ENCODE measurements at places on chromosomes 11 and 22.

DNA sequence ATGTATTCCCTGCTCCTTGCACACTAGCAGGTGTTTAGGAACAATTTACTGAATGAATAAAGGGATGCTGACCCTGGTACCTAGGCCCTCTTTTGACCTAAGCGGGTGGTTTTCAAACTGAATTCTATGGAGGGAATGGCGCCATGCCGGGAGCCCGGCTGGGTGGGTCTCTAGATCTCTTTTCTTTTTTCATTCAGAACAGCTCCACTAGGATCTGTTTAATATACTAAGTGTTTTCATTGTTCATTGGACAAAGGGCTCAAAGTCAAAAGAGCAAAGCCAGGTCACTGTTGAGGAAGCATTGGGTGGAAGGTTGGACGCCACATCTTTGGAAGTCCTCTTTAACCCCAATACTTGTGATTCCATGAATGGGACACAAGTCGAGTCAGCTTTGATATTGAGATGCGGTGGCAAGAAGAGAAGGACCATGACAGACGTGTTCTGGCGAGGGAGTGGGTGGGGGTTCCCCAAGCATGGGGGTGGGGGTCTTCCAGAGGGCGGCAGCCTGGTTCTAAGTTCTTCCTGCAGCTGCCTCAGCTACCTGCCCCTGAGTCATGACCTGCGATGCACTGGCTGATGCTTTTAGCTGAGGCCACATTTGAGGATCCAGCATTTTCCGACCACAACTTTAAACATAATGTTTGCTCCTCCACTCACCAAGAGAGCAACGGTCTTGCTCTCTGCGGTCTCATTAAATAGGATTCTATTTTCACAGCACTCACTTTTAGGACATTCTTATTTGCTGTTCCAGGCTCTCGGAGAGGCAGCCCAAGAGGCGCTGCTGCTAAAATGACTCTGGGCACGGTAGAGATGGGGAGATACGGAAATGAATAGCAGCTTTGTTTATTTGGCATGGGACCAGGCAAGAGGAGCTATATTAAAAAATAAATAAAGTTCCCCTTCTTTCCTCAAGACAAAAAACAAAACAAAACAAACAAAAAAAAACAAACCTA is 100.6 kb downstream of the FBXO7 start:
- DNase-seq = peak; percentile 48

- DNase-seq = peak; percentile 41
These were observed 988 bp downstream of the RPS3 start for GRCh38 chr11:75400146-75400865.

DNA sequence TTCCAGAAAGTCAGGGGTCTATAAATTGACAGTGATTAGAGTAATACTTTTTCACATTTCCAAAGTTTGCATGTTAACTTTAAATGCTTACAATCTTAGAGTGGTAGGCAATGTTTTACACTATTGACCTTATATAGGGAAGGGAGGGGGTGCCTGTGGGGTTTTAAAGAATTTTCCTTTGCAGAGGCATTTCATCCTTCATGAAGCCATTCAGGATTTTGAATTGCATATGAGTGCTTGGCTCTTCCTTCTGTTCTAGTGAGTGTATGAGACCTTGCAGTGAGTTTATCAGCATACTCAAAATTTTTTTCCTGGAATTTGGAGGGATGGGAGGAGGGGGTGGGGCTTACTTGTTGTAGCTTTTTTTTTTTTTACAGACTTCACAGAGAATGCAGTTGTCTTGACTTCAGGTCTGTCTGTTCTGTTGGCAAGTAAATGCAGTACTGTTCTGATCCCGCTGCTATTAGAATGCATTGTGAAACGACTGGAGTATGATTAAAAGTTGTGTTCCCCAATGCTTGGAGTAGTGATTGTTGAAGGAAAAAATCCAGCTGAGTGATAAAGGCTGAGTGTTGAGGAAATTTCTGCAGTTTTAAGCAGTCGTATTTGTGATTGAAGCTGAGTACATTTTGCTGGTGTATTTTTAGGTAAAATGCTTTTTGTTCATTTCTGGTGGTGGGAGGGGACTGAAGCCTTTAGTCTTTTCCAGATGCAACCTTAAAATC is 5.3 kb downstream of the MALAT1 start:
- peak; percentile 78 for DNase-seq

DNA sequence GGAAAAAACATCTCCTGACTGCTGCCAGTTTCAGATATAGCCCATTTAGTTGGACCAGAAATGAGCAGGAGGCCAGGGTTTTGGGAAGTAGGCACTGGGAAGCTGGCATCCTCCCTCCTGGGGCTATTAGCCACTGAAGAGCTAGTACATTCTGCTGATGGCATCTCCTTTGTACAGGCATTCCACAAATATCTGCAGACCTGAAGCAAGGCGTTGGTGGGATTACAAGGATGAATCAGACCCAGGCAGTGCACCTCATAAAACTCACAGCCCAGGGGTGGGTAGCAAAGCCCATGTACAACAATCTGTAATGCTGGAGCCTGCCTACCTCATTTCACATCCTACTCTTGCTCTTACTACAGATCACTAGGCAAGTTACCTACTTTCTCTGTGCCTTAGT is 27.5 kb upstream of the POU2AF1 start:
- DNase-seq = no peak

DNA sequence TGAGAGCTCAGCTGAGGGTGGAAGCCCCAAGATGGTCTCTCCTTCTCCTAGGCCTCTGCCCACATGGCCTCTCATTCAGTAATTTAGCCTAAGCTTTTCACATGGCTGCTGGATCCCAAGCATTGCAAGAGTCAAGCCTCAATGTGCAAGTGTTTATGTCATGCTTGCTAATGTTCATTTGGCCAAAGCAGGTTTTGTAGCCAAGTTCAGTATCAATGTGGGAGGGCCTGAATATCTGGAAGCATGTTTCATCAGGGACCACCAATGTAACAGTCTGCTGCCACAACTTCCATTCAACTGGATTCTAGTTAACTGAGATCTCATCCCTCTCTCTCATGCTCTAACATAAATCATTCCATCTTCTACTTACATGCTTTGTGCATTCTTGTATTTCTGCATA is 8.5 kb upstream of the SYTL2 start:
- no peak for DNase-seq

GRCh38 chr11:62832336-62833234 is at the start of gene TEX54:
Gene TEX54, minus strand, starts transcription at chr11:62832841.
- DNase-seq = no peak

- DNase-seq = peak; percentile 70
These were observed at the start of gene APOL6 for GRCh38 chr22:35648066-35649025. Gene APOL6, plus strand, starts transcription at chr22:35648446. Its CDS starts 7,980 bp downstream, at chr22:35656426.

GRCh38 chr11:114705280-114706024 is 27.1 kb downstream of the NXPE2 start:
- no peak for DNase-seq

DNA sequence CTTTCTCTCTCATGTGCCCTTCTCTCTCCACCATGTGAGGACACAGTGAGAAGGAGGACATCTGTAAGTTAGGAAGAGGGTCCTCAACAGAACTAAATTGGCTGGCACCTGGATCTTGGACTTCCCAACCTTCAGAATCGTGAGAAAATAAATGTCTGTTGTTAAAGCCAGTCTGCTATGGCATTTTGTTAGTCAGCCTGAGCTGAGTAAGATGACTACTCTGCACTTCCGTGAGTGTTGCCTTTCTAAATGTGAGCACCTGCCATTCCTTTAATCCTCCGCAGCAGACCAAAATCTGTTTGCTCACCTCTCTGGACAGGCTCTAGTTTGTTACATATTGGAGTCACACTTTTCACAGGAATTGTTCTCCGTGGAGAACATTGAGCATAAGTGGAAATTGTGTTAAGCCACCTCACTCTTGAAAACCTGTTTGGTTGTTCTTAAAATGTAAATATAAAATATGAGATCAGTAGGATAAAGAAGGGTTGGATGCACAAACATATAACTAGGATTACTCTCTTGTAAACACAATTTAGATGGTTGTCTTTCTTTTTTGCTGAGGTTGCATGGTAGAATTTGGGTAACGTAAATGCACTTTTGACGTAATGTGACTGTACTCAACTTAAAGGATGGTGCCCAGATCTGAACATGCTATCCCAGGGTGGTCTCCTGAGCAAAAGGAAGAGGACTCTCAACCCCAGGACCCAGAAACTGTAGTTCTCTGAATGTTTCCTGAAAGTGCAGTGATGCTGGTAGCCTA is 65.9 kb downstream of the SNX19 start:
- DNase-seq = no peak

GRCh38 chr11:44564670-44565210 is 723 bp upstream of the CD82 start:
- DNase-seq = no peak

DNA sequence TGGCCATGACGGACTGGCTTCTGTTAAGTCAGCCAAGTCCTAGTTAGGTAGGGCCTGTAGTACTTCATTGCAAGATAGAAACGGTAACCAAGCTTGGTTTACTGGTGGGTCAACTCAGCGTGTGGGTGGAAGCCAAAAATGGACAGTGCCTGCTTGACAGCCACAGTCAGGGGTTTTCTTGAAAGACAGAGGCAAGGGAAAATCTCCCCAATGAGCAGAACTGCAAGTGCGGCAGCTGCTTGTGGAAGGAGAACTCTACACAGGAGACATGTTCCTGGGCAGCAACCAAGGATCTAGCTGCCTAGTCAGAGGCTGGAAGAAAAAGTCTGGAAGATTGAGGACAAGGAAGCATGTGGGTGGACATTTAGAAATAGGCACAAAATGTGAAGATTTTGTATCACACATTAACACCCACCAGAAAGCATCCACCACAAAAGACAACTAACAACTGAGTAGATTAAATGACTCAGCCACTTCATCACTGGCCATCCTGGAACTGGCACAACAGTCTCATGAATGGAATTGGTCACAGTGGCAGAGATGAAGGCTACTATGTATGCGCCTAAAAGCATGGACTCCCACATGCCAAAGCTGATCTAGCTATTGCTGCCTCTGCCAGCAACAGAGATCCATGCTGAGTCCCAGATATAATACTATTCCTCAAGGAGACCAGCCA is 40.9 kb upstream of the SCUBE2 start:
- DNase-seq = no peak

DNA sequence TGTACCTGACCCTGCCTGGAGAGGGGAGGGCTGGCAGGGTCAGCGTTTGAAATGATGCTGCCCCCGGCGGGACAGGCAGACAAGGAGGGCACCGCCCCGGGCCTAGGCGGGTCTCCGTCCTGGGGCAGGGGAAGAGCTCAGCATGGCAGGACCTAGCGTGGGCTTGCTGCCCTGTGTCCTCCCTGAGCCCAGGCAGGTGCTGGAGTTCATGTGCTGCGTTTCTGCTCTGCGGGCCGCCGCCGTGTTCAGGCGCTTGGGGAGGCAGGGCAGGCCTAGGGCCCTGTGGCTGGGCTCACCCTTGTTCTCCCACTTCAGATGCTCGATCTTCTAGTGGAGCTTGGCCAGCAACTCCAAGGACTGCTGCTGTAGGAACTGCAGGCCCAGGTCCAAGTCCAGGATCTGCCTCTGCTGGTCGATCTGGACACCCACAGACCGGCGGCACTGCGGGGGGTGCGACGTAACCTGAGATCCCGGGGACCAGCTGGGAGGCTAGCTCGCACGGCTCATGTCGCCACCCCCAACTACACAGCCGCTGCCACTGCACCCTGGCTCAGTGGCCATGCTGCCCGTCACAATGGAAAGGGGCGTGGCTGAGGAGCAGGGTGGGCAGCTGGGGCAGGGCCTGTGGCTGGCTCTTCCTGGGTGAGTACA is 84.4 kb downstream of the MED15 start:
- DNase-seq = no peak

DNA sequence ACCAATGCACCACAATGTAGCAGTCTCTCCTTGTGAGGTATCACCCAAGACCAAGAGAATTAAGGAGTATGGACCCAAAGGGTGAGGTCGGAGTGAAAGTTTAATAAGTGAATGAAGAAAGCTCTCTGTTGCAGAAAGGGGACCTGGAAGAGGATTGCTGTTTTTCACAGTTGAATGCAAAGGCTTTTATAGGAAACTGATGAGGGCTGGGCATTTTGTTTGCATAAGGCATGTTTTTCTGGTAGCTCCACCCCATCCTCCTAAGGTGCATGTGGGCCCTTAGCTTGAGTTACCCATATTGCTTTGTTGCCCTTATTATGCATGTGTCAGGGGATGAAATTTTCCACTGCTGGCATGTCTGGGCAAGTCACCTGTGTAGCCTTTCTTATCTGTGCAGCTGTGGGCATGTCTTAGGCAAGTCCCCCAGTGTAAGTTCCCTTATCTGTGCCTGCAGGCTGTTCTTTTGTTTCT is 64.7 kb downstream of the BDNF start:
- no peak for DNase-seq

DNA sequence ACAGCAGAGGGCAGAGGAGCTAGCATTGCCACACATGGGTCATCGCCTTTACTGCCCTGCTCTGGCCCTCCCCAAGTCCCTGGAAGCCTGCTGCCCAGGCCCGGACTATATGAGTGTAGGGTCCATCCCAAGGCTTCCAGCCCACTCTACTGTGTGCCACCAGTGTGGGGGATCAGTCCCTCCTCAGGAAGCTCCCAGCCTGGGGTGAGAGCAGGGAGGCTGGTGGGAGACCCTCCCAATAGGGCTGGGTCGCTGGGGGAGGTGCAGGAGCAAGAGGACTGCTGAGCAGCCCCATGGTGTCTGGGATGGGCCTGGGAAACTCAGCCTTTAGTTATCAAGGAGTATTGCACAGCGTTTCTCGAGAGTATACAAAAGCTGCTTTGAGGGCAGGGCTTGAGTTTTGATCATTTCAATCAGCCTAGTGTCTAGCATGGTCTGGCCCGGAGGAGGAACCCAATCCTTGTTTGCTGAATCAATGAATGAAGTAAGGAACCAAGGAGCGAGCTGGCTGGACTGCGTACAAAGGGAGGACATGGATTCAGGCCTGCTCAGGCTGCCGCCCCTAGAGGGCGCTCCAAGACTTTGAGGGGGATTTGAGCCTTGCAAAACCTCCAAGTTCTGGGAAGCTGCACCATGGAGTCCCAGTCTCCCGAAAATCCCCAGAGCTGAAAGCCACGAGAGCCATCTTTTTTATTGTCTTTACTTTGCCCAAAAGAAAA is 89.0 kb upstream of the PARVA start:
- DNase-seq = peak; percentile 85

- DNase-seq = no peak
These were observed 8.6 kb upstream of the RBM4B start for GRCh38 chr11:66686100-66686785.

DNA sequence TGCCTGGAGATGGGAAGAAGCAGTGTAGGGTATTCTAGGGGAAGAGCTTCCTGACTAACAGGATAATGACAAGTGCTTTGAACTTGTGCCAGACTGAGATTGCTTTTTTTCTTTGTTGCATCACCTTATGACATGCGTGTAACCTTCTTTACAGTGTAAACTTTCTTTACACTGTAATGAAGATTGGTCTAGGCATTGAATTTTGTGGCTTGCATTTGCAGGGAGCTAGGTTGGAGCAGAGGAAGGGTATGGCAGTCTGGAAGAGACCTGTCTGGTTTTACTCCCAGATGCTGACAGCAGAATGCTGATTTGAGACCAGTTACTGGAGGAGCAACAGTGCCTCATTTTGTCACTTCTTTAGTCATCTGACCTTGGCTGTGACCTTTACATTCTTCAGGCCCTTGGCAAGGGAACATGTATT is 5.6 kb downstream of the DDB2 start:
- DNase-seq = no peak

Measured in SK-MEL-5 (cell line).